HFFc6 (cell line): ENCODE measurements at places on chromosomes 4 and X.

DNA sequence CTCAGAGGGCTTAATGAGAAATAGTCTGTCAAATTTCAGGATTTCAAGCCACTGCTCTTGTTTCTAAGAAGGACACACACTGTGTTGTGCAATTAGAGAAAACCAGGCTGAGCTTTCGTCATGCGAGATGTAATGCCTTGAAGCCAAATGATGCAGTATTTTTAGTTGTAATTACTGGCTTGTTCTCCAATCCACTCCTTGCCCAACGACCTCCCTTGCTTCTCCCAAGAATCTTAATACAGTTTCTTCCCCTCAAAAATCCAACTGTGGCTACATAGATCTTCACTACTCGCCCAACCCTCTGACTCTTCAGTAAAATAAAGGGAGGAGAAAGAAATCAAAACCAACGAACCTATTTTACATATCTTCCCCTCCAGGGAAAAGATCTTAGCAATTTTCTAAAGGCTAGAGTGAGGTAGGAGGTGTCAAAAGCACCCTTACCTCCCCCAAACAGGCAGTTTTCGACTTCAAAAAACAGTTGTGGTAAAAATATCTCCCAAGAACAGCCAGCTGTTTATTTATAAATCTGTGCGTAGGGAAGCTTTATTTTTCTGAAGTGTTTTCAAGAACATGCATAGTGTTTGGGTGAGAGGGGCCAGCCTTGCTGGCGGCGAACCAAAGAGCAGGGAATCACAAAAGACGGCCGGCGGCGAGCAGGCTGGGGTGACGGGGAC lies 68.7 kb downstream of the MGST2 start:
- H3K4me1 ChIP-seq, result peaks cover 8% of the 10 kb centered on the region
- peak overlapping the region; percentile 86 for H3K4me3 ChIP-seq
- peaks cover 3% of the 10 kb centered on the region for H3K27me3 ChIP-seq
- peak; percentile 3 for DNase-seq

GRCh38 chrX:154439841-154440240 lies 2.9 kb downstream of the GDI1 start:
- H3K27ac ChIP-seq, result no peak overlapping the region
- no peaks in the 10 kb centered on the region; the same call in 1 of the 2 replicates for H3K27me3 ChIP-seq
- DNase-seq, result no peak
- H3K4me1 ChIP-seq, result peaks cover 20% of the 10 kb centered on the region; the same call in 1 of the 2 replicates

DNA sequence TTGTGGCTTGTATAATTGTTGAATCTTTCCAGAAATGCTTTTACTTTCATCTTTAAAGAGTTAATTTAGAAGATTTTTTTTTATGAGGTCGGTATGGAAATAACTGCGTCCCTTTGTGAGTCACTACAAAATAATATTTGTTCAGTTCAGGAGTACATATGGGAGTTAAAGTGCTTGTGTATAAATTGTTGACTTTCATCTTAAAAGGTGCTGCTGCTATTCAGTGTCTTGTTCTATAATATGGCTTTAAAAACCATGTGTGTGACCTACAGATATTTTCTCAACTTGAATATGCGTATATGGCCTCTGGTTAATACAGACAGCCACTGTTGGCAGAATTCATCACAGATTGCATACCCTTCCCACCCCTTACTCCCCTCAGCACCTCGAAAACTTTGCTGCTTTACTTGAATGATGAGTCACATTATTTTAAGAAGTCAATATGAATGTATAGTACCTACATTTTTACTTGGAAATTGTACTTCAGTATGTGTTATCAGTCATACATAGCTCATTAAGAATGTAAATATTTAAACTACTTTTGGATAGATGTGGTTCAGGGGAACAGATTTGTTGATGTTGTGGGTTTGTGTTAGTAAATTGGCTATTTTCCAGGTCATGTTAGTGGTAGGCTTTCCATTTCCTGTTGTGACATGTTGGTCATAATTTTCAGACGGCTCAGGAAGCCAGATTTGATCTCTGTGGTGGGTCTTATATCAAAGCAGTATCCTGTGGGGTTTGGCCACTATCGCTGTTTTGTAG lies 1.5 kb downstream of the CLCN3 start:
- peaks cover 34% of the 10 kb centered on the region for H3K4me1 ChIP-seq
- H3K4me3 ChIP-seq, result peak overlapping the region; percentile 97
- no peaks in the 10 kb centered on the region for H3K27me3 ChIP-seq
- peak overlapping the region; percentile 55 for H3K27ac ChIP-seq
- H3K36me3 ChIP-seq, result peaks cover 5% of the 10 kb centered on the region; the same call in 1 of the 2 replicates

DNA sequence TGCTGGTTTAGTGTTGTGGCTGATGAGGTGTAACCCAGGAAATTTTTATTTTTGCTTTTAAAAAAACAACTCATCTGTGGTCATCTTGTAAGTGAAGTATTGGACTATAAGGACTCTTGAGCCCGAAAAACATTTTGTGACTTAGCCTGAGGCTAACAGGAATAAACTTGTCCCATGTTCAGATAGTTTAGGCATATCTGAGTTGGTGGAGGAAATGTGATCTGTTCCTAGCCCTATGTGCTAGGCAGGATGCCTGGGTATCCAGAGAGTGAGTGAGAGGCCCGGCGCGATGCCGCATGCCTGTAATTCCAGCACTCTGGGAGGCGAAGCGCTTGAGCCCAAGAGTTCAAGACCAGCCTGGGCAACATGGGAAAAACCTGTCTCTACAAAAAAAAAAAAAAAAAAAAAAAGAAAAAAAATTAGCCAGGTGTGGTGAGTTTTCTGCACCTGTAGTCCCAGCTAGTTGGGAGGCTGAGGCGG lies 3.7 kb downstream of the SMS start:
- peaks cover 12% of the 10 kb centered on the region for H3K36me3 ChIP-seq
- peak overlapping the region; percentile 92 for H3K4me3 ChIP-seq
- H3K27ac ChIP-seq, result peak overlapping the region; percentile 80
- no peak for DNase-seq
- H3K27me3 ChIP-seq, result no peaks in the 10 kb centered on the region

- H3K36me3 ChIP-seq, result peaks cover 55% of the 10 kb centered on the region
- H3K4me3 ChIP-seq, result no peak overlapping the region
- DNase-seq, result no peak
- H3K27me3 ChIP-seq, result peaks cover 2% of the 10 kb centered on the region
- H3K4me1 ChIP-seq, result peaks cover 33% of the 10 kb centered on the region
- H3K27ac ChIP-seq, result no peak overlapping the region
Observed at GRCh38 chr4:477686-478085, 21.3 kb downstream of the ZNF721 start.
